ENCODE measurements at places on chromosomes 7 and 10.

GRCh38 chr10:13485623-13486022 is 43.2 kb downstream of the BEND7 start:
- no peak for DNase-seq

DNA sequence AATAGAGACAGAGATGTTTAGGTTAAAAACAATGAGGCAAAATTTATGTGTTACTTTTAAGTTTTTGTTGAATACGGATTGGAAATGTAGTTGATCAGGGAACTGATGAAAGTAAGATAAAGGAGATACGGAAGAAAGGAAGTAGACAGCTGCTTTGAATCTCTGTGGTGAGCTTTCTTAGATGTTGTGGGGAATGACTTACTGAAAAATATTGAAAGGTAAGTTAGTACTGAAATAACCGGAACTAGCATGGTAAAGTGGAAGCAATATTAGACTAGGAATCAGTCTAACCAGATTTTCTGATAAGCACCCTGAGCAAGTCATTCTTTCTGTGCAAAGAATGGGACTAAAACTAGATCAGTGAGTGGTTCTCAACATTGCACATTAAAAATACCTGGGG is 34.8 kb downstream of the LUC7L2 start:
- DNase-seq, result no peak

DNA sequence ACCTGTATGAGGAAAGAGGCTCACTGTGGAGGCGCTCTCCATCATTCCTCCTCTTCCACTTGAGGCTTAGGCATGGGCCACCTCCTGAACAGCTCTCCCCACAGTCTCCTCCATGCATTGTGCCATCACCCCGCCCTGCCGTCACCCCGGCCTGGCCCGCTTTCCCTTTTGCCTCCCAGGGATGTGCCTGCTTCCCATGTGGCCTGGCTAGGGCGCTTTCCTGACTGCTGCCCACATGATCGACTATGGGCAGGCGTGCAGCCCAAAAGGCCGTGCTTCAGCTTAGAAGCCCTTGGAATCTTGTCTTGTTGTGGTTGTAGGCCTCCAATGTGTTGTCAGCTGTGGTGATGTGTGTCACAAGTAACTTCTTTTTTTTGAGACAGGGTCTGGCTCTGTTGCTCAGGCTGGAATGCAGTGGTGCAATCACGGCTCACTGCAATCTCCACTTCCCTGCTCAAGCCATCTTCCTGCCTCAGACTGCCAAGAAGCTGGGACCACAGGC is 1.8 kb upstream of the ACTR3C start:
- no peak for DNase-seq

DNA sequence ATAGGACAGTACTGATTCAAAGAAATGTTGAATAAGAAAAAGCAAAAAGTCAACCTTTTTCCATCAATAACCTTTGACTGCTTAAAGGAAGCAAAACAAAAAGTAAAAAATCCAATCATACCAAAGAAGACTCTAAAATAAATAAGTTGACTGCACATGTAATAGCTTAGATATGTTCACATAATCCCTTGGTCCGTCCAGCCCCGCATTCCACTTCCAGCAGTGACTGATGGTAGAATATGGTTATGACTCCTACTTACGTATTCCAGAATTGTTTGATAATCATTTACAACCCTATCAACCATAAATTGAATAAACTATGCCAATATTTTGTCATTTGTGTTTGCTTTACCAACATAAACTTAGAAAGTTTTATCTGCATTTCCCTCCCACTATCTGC is 77.9 kb downstream of the CTNNA3 start:
- DNase-seq, result no peak

DNA sequence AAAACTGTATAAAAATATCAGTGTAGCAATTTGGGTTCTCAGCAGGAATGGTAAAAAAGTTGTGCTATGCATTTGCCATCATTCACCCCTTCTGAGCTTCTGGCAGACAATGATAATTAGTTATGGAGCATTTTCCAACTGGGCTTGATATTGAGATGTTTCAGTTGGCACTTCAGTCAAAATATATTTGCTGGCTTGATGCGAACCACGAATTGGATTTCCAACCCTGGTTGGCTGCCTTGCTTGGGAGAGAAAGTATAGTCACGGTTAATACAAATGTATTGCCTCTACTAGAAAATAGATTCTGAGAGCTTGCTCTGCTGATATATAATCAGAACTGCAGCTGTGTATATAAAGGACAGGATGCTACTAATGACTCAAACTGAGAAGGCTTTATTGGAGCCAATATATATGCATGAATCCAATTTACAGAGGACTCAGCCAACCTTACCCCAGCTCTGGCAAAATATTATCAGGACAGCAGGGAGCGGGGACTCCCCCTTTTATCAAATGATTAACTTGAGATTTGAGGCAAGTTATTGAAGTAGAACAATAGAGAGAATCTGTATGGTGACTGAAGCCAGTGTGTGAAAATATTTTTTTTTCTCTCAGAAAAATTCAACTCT is 219.8 kb upstream of the SMIM30 start:
- DNase-seq, result no peak

GRCh38 chr7:16563281-16564022 is 36.8 kb downstream of the LRRC72 start:
- no peak for DNase-seq

Measured in Daoy (cell line).